ENCODE measurements at places on chromosomes 7 and 10.

DNA sequence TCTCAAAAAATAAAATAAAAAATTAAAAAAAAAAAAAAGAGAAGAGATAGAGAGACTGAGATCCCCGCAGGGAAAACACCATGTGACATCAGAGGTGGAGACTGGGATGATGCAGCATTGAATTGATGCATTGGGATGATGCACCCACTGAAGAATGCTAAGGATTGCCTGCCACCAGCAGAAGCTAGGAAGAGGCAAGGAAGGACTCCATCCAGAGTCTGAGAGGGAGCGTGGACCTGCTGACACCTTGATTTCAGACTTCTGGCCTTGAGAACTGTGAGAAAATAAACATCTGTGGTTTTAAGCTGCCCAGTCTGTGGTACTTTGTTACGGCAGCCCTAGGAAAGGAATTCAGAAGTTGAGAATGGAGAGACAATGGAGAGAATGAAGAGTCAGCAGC lies 89.8 kb upstream of the PRPS1L1 start:
- no peak for DNase-seq

- no peak for DNase-seq
Observed at GRCh38 chr7:35257251-35258124, 3.6 kb upstream of the TBX20 start.

GRCh38 chr7:132298790-132299189 lies 277.5 kb downstream of the PLXNA4 start:
- DNase-seq = no peak

GRCh38 chr10:49751636-49752510 lies 10.2 kb downstream of the OGDHL start:
- no peak for DNase-seq

GRCh38 chr10:113859261-113859660 lies 4.8 kb downstream of the NHLRC2 start:
- DNase-seq = no peak

DNA sequence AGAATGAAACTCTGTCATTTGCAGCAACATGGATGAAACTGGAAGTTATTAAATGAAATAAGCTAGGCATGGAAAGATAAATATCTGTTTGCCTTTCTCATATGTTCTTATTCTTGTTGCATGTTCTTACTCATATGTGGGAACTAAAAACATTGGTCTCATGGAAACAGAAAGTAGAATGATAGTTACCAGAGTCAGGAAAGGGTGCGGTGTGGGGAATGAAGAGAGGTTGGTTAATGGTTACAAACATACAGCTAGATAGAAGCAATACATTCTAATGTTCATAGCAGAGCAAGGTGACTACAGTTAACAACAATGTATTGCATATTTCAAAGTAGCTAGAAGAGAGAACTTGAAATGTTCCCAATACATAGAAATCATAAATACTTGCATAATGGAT lies 105.1 kb downstream of the FAM107B start:
- DNase-seq = no peak

- no peak for DNase-seq
Observed at GRCh38 chr10:114301951-114302710, 63.1 kb downstream of the VWA2 start.

DNA sequence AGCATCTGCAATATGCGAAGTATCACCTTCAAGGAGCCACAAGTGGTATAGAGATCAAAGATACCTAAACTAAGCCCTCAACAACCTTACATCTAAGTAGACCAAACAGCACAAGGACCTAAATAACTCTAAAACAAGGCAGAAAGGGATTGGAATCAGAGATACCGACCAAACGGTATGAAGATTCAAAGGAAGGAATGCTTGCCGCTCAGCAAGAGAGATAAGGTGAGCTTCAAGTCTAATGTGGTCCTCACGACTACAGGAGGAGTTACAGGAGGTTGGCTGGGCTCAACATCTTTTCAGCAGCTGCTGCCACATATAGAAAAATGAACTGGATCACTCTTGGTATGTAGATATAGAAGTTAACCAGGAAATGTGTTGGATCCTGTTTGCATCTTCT lies 11.6 kb downstream of the ABLIM1 start:
- no peak for DNase-seq

DNA sequence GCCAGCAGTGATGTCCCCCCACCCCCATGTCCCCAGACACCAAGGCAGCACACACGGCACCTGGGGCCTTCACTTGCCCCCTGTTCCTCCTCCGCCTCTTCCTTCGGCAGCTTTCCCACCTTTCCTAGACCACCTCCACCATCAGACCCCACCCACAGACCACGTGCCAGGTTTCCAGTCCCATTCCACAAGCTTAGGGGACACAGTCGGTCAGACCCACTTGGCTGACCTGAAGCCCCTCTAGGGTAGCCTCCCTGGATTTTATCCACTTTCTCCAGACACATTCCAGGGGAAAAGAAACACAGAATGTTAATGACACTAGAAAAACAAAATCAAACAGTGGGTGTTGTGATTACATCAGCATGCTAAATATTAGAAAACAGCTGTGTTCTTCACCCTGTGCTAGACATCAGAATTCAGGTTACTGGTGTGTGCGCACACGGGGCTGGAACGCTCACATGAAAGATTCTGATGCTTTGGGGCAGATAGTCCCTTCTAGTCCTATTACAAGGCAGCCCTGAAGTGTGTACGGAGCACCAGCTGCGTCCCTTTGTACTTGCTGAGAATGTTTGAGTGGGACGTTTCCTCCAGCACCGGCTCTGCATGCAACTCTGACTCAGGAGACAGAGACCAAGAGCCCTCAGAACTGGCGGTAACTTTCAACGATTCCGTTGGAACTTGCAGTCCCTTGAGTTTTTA lies 75.5 kb upstream of the PPP2R2D start:
- DNase-seq = no peak

DNA sequence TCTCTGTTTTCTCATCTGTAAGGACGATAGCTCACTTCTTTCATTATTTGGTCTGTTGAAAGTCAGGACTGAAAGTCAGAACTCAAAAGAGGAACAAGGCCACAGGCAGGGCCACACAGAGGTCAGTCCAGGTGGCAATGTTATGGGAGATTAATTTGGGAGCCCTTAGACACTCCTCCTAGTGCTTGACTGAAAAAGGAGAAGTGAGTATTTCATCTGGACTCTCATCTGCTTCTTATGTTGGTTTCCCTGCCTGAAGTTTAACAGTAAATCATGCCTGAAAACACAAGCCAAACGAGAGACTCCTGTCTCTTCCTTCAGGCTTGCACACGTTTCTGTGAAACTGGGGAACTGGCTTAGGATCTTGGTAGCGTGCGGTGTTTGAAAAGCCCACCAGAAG lies 248.5 kb downstream of the BUB3 start:
- DNase-seq = no peak

GRCh38 chr10:103197174-103197573 lies 4.1 kb upstream of the NT5C2 start:
- DNase-seq = no peak

- peak; percentile 54 for DNase-seq
Observed at GRCh38 chr7:30479202-30480120, 877 bp upstream of the NOD1 start.

- DNase-seq = peak; percentile 22
Observed at GRCh38 chr10:45249978-45250693, 65.3 kb downstream of the OR13A1 start.

DNA sequence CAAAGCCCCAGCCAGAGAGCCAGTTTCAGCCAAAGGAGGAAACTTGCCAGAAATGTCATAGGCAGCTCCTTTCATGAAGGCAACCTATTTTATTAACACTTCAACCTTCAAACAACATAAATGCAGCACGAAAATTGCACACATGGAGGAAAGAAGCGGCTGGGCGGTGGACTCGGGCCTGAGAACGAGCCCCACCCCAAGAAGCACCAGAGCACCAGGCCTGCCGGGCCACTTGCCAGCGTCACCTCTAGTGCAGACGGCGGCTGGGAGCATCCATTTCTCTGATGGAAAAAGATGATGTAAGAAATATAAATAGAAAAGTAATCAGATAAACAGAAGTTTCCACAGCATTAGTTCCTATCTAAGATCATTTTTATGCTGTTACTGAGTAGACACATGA lies 100.0 kb downstream of the TCERG1L start:
- no peak for DNase-seq

DNA sequence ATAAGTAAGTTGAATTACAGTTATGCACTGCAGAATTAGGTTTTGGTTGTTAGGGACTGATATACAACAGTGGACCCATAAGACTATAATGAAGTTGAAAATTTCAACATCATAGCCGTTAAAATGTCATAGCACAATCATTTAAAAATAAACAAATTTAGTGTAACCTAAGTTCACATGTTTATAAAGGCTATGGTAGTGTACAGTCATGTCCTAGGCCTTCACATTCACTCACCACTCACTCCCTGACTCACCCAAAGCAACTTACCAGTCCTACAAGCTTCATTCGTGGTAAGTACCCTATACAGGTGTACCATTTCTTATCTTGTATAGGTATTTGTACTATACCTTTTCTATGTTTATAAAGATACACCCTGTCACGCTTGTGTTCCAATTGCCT lies 113.7 kb downstream of the RAB11FIP2 start:
- DNase-seq = no peak

DNA sequence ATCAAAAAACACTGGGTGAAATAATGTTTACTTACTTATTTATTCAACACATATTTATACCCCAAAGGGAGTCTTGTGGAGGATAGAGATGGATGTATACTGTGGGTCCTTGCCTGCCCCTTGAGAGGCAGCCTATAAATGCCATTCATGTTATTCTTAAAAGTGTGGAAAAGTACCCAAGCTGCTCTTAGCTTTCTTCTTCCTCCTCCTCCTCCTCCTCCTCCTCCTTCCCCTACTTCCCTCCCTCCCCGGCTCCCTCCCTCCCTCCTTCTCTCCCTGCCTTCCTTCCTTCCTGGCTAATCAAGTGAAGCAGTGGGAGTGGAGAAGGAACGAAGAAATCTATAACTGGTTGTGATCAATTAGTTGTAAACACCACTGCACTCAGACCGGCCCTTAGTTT lies 21.2 kb upstream of the IGF2BP3 start:
- DNase-seq = no peak

DNA sequence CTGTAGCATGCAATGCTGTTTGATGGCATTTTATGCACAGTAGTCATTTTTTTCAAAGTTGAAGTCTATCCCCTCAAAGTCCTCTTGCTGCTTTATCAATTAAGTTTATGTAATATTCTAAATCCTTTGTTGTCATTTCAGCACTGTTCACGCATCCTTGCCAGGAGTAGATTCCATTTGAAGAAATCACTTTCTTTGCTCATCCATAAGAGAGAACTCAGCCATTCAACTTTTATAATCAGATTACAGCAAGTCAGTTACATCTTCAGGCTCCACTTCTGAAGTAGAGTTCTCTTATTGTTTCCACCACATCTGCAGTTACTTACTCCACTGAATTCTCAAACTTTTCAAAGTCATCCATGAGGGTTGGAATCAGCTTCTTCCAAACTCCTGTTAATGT lies 32.3 kb downstream of the SDHAF3 start:
- no peak for DNase-seq

- no peak for DNase-seq
Observed at GRCh38 chr7:136533732-136534131, 334.7 kb upstream of the CHRM2 start.

DNA sequence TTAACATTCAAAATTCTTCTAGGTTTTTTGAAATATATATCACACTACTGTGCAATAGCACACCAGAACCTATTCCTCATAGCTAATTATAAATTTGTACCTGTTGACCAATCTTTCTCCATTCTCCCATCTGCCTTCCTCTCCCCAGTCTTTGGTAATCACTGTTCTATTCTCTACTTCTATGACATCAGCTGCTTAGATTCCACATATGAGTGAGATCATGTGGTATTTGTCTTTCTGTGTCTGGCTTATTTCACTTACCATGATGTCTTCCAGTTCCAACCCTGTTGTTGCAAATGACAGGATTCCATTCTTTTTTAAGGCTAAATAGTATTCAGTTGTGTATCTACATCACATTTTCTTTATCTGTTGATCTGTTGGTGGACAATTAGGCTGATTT lies 54.4 kb upstream of the CCDC6 start:
- DNase-seq = no peak

GRCh38 chr7:6278749-6279310 lies 6.4 kb upstream of the CYTH3 start:
- DNase-seq = no peak
